ENCODE measurements at places on chromosomes 12 and 14.

- DNase-seq = no peak
Observed at GRCh38 chr14:104393898-104394381, 185.6 kb upstream of the C14orf180 start.

DNA sequence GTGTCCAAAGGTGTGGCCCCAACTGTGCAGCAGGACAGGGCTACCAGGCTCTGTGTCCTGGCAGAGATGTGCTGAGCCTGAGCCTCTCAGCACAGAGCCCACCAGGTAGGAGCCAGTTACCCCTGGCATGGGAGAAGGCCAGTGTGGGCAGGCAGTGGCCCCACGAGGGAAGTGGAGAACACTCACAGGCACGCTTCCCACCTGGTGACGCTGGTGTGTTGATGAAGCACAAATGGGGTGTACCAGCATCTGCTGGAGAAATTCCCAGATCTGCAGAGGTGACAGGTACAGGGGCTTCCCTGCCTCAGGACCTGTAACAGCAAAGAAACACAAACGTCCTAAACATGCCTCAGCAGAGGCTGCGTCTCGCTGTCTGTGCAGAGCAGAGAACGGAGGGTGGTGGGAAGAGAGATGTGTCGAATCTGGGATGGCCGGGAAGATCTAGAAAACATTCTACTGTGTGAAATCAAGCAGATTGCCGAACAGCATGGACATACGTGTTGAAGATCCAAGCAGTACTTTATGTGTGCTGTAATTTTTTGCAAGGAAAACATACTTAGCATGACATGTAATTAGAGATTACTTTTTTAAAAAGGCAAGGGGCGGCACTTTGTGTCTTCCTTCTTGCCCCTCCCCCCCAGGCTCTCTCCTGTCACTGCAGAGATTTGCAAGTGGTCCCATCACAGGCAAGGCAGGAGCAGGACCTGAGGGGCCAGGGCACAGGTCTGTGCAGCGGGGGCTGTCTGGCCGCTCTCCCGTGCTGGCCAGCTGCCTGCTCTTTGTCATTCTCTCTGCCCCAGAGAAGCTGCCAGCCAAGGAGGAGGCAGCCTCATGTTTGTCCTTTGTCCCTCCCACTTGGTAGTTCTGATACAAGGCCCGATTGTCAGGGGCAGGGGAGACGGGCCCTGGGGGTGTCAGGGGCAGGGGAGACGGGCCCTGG, 17.3 kb downstream of the HIP1R start:
- DNase-seq = no peak

GRCh38 chr12:117967043-117967442, 1.7 kb downstream of the KSR2 start:
- DNase-seq = no peak

- DNase-seq = no peak
Observed at GRCh38 chr12:19058235-19059021, 71.1 kb upstream of the PLEKHA5 start.

- DNase-seq = no peak
Observed at GRCh38 chr12:51152953-51153352, 20.0 kb downstream of the TFCP2 start.

GRCh38 chr12:3727877-3728632, 24.9 kb downstream of the CRACR2A start:
- DNase-seq = peak; percentile 63

DNA sequence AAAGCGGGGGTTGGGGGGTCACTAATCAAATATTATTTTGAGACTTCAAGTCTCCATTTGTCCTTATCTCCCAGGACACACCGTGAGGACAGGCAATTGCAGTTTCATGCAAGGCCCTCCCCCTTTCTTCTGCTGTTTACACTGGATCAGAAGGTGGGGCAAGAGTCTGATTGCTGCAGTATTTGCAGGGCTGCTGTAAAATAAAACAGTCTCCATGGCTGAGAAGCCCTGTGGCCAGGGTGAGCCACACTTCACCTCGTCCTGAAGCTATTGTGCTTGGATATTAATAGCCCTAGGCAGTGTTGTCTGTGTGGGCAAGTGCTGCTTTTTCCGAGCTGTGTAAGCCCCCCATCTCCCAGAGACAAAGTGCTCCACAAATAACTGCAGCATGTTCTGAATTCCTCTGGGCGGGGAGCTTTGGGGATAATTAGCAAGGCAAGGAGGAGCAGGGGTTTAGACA, 187.4 kb upstream of the NTF3 start:
- no peak for DNase-seq

GRCh38 chr12:53182903-53183302, 2.2 kb upstream of the CSAD start:
- DNase-seq = peak; percentile 68

- no peak for DNase-seq
Observed at GRCh38 chr14:38290601-38291188, 34.8 kb upstream of the CLEC14A start.

GRCh38 chr14:22202313-22202712, 386.7 kb downstream of the DAD1 start:
- DNase-seq = no peak

DNA sequence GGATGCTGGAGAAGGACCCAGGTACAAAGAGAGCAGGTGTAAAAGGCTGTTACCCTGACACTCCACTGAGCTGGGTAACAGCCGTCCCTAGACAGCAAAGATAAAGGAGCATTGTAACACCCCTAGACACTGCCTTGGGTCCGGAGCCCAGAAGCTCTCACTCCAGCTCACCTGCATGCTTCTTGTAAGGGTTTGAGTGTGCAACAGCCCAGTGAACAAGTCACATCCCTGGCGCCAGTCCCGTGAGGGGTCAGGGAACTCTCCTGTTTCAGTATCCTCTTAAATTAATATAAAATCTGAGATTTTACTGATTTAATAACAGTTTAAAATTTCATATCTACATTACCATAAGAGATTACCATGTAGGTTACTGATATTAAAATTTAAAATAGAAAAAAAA, 124.8 kb upstream of the LMO3 start:
- DNase-seq = no peak

GRCh38 chr12:101845137-101845711, 14.5 kb upstream of the GNPTAB start:
- no peak for DNase-seq

DNA sequence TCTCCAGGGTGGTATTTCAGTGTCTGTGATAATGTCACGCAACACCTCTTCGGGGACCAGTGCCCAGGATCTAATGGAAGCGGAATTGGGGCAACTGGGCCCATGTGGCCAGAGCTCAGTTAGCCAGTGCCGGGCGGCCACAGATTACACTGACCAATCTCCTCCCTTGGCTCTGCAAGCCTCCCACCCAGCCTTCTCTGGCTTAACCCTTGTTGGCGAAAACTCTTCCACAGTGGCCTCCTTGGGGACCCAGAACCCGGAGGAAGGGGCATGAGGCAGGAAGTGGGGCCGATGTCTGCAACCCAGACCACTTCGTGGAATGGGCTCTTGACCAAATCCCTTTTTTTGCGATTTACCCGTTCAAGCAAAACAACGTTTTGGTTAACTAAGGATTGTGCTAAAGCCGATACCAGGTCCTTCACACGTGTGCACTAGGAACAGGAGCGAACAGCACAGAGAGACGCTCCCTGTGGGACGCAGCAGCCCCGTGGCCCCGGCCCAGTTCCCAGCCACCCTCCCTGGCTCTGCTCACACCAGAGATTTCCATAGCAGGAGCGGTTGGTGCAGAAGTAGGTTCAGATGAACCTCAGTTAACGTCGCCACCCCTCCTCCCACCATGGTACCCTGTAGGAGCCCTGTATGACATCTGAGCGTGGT, 38.2 kb downstream of the SLC8B1 start:
- DNase-seq = no peak

DNA sequence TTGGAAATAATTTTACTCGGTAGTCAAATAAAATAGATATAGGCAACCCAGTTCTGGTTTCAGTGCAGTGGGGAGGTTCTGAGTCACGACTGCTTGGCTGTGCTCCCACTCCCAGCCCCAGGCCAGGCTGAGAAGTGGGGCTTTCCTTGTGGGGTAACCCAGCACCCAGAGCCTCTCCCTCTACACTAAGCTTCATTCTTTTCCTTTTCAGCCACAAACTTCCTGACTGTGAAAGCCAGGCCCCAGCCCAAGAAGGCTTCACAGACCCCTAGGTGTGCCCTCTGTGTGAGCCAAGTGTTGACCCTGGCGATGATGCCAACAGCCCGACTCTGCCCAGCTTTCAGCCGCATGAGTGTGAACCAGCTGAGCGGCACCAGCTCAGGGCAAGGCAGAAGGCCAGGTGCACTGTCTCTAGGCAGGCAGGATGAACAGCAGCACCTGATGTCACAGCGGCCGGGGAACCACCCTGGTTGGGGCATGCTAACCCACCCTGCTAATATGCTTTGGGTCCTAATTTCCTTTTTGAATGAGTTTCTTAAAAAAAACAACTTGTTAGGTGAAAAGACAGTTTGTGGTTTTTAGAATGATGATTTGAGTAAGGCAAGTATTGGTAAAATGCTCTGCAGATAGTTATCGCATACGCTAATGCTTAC, 42.2 kb upstream of the ATP23 start:
- peak; percentile 61 for DNase-seq

- no peak for DNase-seq
Observed at GRCh38 chr14:90513161-90514014, 116.6 kb downstream of the CALM1 start.

GRCh38 chr12:30243426-30243825, 452.2 kb downstream of the IPO8 start:
- no peak for DNase-seq

- DNase-seq = no peak
Observed at GRCh38 chr12:121857322-121858246, 1.1 kb downstream of the HPD start.

DNA sequence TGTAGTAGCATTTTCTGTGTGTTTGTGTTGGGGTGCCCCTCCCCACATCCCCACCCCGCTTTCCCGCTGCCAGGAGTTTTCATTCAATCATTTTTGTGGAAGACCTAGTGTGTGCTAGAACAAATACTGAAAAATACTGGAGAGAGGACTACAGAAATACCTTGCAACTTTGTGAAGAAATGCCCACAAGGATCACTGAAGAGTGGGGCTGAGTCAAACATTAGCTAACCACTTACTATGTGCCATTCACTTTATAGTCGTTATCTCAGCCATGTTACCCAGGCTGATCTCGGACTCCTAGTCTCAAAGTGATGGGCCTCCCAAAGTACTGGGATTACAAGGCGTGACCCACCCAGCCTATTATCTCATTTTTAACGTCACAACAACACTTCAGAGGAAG, 559 bp upstream of the LMBR1L start:
- DNase-seq = no peak

DNA sequence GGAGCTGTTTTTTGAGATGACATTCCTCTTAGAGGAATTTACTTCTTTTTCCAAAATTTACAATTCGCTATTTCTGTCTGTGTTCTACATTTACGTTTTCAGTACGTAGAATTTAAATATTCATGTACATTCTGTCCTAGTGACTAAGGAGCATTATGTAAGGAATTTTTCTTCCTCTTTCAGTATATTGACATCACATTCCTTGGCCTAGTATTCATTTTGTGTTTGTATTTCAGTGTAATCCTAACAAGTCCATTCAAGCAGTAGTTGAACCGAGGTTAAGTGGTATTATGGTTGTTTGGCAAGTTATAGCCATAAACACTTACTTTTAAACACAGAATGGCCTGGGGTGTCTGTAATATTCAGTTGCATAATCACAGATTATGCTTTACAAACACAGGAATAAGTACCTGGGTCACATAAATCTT, 465.2 kb downstream of the PCNX1 start:
- peak; percentile 56 for DNase-seq

DNA sequence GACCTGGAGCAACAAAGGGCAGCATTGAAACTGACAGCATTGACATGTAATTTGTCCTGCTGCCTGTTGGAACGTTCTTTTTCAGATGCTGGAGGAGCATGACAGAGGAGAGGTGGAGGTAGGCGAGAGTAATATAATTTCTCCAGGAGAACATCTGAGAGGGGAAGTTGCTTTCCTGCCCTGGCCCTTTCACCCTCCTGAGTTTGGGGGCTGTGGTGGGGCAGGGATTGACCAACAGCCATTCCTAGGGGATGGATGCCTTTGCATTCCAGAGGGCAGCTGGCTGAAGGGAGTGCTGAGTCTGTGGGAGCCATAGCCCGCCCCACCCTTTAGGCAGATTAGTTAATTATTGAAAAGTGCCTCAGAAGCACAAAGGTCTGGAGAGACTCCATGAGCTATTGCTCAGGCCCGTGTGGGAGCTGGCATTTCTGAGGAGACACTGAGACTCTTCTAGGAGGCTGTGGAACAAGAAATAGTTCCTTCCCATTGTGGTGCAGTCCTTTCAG, 73.5 kb downstream of the ARF6 start:
- DNase-seq = no peak

DNA sequence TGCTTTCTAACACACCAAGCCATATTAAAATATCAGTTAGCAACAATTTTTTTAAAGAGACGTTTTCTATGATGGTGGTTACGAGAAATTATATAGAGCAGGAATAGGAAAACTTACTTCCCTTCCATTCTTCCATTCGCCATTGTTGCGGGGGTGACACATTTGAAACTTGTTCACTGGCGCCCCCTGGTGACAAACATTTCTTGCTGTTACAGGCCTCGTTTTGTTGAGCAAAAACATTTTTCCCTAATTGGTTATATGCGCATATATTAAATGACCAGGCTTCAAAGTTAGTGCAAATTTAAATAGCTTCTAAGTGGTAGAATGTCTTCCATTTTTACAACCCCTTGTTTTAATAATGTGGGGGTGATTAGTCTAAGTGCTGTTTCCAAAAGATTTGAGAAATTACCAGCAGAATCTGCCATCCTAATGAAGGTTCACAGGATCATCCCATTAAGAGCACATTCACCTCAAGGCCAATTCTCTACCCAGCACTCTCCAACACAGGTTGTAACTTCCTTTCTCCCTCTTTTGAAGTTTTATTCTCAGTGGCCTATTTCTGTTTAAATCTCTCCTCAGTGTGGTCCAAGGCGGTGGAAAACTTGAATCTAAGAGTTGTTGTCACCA, 1124.7 kb downstream of the FLRT2 start:
- DNase-seq = peak; percentile 7

DNA sequence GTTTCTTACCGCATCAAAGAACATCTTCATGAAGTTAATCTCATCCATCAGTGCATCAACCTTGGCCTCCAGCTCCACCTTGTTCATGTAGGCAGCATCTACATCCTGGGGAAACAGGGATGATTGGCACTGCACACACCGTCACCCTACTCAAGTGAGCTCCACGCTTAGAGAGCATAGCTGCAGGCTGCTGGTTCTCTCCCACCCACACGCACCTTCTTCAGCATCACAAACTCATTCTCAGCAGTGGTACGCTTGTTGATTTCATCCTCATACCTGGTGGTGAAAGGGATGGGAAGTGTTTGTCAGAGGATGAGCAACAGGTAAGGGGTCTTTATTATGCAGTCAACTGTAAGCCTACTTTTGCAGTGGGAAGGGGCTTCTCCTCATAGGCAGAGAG, 2.3 kb downstream of the KRT5 start:
- no peak for DNase-seq

- no peak for DNase-seq
Observed at GRCh38 chr14:99910337-99911309, 117.4 kb downstream of the EML1 start.

DNA sequence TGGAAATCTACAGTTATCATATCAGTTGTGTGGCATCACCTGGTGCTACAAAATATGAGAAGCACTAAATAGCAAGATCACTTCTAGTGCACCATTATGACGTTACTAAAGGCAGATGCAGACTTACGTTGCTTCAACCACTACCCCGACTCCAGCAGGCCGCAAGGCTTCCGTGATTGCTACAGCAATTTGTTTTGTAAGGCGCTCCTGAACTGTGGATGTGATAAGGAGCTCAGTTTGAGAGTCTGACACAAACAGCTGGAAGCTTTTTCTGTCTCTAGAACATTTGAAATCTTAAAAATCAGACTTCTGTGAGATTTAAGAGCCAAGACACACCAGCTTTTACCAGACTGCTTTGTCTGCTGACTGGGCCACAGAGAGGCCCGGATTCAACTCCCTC, 57.0 kb downstream of the GCH1 start:
- DNase-seq = no peak

- DNase-seq = no peak
Observed at GRCh38 chr14:92644171-92644969, 104.1 kb downstream of the LGMN start.

Data from CD14-positive monocyte (primary cell).